ENCODE measurements at places on chromosomes 4 and X.

DNA sequence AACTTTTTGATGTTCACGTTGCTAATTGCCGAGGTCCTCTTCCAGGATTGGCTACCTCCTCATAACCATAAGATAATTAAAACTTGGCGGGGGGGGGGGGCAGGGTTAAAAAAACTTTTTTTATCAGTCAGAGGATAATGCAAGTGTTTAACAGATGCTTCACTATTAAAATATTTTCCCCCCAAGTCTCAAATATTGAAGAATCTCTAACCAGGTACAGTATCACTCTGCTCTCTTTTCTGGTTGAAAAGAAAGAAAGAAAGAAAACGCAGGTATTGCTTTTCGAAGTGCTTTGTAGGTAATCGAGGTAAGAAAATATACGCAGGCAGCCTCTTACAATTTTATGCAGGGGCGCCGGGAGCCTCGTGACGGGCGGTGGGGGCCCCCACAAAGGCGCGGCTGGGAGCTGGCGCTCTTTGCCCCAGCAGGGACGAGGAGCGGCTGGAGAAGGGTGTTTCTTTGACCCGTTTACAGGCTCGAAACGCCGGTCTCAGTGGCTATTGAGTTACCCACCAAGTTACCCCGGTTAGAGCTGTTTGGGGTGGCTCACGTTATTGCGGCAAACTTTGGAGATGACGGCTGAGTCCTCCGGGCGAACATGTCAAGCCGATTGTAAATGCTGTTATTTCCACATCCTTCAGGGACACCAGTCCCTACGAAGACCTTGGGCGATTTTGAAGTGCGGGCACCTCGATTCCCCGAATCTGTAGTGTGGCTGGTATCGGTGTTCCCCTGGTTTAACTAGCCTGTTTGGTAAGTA is 477 bp upstream of the HAND2 start:
- no peak for DNase-seq

DNA sequence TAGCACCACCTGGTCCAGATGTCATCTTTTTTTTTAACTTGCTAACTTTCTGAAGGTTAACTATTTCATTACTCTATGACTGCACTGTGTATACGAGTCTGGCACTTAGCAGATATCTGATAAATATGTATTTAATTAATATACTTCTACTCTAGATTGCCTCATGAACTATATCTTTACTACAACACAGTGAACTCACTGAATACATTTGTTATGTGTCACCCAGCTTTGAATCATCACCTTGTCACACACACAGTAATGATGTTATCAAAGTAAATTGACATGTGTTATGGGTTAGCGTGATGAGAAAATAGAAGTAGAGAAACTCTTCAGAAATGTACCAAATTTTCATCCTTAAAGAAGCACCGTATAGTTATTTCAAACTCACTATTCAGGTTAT is 419.3 kb upstream of the ADGRL3 start:
- DNase-seq = no peak

DNA sequence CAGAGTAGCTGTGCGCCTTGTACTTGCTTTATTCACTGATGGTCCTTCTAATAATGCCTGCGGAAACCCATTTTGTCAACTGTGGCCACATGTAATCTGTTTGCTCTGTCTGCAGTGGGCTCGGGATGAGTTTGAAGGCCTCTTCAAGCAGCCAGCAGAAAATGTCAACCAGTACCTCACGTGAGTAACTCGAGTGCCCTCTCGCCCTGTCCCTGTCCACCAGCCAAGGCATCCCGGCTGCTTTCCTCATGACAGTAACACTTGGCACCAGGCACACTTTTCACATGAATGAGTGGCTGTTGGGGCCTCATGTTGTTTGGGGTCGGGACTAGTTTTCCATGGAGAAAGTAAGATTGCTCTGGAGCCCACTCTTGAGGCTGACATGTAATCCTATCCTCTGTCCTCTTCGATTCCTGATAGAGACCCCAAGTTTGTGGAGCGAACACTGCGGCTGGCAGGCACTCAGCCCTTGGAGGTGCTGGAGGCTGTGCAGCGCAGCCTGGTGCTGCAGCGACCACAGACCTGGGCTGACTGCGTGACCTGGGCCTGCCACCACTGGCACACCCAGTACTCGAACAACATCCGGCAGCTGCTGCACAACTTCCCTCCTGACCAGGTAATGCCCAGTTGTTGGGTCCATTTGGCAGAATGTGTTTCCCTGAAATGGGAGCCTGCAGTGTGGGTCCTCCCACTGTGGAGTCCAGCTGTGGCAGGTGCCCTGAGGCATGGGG is 8.8 kb upstream of the CDK16 start:
- no peak for DNase-seq

- DNase-seq = no peak
Observed at GRCh38 chrX:47091149-47091775, 13.0 kb downstream of the RGN start.

DNA sequence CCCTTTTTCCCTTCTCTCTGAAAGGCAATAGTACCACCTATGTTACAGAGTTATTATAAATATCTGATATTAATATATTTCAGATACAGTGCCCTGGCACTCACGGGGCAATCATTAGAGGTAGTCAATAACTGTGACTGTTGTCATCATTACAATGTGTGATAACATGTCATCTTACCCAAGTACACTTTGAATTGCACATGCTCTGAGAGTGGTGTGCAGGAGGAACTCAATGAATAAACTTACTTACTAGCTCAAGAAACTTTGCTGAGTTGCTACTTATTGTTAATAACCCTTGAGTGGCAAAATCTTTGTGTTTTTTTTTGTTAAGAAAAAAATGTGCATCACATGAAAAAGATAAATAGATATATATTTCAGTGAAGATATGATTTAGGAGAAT is 275.1 kb upstream of the RASGEF1B start:
- DNase-seq = no peak

DNA sequence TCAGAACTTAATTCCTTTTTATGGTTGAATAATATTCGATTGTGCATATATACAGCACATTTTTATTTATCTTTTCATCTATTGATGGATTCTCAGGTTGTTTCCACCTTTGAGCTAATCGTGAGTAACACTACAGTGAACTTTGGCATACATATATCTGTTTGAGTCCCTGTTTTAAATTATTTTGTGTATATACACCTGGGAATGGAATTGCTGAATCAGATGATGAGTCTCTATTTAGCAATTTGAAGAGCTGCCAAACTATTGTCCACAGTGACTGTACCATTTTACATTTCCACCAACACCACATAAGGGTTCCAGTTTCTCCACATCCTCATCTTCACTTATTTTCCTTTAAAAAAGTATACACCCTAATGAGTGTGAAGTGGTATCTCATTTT is 166.2 kb upstream of the FGF13 start:
- DNase-seq = no peak

GRCh38 chr4:6658597-6659075 is 18.2 kb downstream of the MRFAP1 start:
- peak; percentile 62 for DNase-seq

- DNase-seq = no peak
Observed at GRCh38 chrX:110163488-110163887, 154.4 kb downstream of the AMMECR1 start.

- no peak for DNase-seq
Observed at GRCh38 chrX:117973110-117973807, 143.4 kb downstream of the KLHL13 start.

DNA sequence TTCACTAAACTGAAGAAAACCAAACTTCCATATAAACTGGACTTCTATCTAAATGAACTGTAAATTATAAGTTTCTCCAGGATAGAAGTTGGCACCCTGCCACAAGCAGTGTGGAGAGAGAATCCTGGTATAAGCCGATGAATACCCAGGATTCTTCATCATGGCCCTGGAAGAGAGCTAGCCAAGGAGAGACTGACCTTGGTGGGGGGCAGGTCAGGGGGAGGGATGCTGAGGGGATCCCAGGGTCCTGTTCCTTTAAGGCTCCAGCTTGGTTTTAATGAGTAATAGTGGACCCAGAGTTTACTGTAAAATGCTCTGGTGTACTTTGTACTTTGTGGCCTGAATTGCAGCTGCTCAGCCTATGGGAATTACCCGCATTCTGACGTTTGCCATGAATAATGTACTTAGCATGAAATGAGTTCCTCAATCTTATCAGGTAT is 16.9 kb downstream of the RASSF6 start:
- no peak for DNase-seq

Measured in stimulated activated CD8-positive, alpha-beta memory T cell treated with anti-CD3 and anti-CD28 coated beads, Interleukin-7, amount 100 ng/mL, for 4 hours (primary cell).